H9 (cell line): ENCODE measurements at places on chromosomes 2 and 18. TPM values are rescaled to one million over a fixed set of nuclear protein-coding genes. Genes with fewer than 3 reads are reported as not detected.

MC5R gene
- not detected in 2 replicates for total RNA-seq

CHPF gene
- 45.1 and 46.5 TPM in 2 replicates for total RNA-seq

CFAP53 gene
- total RNA-seq: 0.15 and 0.22 TPM in 2 replicates

TMEM198 gene
- 7.7 and 8.8 TPM in 2 replicates for total RNA-seq

DNA sequence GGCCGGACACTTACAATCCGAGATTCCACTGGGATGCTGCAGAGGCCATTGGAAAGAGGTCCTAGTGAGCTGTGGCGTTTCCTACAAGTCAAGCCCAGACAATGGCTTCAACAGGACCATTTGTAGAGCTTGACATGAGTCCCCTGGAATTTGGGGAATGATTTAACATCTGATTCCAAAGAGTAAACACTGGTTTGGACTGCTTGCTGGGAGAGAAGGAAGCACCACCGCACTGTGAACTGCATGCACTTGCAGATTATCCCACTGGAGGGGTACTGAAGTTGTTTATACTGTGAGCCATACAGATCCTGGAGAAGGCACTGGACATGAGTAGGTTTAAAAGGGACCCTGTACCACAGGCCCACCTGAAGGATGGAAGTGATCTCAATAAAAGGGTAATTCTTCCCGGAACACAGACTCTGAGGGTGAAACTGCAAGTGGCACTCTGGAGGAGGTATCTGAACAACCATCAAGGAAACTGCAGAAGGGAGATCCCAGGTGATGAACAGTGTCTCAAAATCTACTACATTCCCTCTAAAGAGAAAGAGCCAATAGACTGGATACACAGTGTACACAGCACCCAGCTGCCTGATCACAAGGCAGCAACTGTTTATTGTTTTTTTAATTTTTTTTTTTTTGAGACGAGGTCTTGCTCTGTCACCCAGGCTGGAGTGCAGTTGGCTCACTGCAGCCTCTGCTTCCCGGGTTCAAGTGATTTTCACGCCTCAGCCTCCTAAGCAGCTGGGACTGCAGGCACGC lies 4.3 kb upstream of the RAB6C start:
- DNase-seq: no peak

DNA sequence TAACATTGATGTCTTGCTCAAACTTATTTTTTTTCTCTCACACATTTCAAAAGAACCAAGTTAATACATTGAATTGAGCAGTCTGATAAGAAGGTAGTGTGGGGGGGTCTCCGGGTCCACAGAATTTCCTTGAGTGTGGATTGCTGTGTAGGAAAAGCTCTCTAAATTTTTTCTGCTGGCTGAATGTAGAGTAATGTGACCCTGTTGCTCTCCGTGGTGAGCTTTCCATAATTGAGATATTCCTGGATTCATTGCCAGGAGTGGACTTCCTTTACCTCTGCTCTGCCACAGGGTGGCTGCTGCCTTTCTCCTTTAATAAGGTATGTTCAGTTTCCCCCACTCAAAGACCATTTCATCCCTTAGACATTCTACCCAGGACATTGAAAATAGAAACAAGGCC lies 50.9 kb downstream of the PKP4 start:
- no peak for DNase-seq

DNA sequence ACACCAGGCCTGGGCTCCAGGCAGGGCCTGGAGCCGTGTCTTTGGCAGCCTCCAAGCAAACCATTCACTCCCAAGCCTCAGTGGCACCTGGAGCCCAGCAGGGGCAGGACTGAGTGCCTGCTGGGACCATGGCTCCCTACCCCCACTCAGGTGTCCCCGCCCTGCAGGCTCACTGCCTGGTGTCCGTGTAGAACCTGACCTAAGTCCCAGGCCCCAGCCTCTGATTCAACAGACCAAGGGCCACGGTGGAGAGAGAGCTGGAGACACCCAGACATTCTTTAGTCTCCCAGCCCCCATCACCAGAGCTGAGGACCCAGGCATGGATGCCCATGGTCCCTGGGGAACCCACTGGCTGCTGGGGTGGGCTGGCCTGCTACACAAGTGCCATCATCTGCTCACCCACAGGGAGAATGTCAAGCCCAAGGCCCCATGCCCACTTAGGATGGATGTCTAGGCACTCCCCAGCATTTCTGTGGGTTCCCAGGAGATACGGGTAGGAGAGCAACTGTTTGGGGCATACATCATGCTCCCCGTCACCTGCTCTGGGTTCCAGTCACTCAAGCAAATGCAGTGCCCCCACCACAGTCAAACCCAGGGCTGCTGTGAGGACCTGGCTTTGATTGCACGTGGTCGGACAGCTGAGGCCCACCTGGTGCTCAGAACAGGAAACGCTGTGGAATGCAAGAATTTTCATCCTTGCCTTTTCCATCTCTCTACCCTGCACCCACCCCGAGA lies 42.9 kb upstream of the ATG16L1 start:
- no peak for DNase-seq

- no peak for DNase-seq
Measured at GRCh38 chr2:175218551-175218950, 37.0 kb upstream of the ATP5MC3 start.

DNA sequence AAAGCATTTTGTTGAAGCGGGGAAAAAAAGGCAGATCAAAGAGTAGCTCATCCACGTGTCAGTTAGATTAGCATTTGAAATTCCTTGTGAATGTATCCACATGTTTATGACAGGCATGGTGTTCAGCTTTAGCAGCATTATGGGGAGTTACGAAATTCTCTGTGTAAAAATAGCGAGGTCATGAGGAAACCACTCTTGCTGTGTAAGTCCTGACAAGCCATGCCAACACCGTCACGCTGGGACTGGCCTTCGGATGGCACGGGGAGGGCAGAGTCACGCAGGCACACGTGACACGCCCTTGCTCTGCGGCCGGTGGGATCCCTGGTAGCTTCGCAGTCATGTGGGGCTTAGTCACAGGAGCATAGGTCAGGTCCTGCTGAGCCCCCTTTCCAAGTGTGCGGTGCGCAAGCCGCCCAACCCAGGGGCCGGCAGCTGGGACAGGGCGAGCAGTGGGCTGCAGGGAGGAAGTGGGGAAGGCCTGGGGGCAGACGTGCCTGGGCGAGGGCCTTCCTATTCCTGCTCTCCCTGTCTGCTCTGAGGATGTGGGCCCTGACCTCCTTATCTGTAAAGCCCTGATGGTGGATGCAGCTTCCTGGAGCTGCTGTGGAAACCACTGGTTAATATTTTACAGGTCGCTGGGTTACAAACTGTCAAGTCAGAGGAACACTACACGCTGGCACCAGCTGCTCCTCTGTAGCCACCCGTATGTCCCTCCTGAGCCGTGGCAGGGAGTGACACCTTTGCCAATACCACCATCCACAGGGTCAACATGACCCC lies 18.0 kb downstream of the MBP start:
- DNase-seq: no peak
